Right atrium auricular region (tissue), 2 donors: ENCODE measurements at places on chromosomes 5 and 9. TPM values are rescaled to one million over a fixed set of nuclear protein-coding genes. Genes with fewer than 3 reads are reported as not detected.

DNA sequence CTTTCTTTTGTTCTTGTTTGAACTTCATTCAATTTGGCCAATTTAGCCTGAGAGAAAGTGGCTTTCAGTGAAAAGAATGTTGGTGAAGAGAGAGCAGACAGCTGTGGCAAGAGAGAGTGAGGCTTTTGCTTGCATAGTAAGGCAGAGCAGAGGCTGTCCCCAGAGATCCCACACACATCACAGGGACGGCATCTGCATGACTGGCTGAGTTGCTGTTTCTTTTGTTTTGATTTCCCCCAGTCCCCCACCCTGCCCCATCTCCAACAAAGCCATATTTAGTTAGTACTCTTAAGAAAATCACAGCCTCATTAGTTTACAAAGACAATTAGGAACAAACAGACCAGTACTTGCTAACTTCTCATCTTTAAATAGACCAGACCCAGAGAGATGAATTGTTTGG lies 363.9 kb upstream of the SEMA6A start:
- no peak for DNase-seq

The SNCB gene
- 0.67 TPM for total RNA-seq

DNA sequence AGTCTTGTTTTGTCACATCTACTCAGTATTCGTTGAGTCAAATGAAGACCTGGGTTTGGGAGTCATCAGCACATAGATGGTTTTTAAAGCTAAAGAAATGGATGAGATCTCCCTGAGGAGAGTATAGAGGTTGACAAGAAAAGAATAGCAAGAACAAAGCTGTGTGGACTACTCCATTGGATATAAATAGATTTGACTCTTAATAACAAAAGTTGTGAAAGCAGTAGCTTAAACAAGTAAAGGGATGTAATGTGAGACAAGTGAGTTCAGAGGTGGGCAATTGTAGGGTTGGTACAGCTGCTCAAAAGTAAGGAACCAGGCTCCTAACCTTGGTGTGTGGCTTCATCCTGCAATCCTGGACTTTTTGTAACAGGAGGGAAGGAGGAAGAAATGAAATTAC lies 49.3 kb downstream of the CSNK1G3 start:
- DNase-seq: no peak

DNA sequence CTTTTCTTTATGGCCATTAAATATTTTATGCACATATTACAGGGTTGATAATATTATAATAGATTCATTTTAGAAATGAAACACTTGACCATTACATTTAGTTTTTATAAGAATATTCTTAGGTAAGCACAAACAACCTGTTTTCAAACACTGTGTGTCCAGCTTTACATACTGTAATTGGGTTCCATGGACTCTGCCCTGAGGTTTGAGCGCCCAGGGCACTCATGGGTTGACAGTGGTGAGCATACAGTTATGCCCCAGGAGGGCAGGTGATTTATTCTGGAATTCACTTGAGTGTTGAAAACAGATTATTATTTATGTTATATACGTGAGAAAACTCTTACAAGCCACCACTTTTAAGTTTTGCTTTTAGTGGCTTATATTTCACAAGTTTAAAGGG lies 33.7 kb downstream of the TRIO start:
- DNase-seq: no peak

- no peak for DNase-seq
Measured at GRCh38 chr5:112772124-112772523, 34.4 kb downstream of the APC start.

GRCh38 chr5:10352430-10353240 lies 860 bp upstream of the MARCHF6 start:
- DNase-seq: no peak

DNA sequence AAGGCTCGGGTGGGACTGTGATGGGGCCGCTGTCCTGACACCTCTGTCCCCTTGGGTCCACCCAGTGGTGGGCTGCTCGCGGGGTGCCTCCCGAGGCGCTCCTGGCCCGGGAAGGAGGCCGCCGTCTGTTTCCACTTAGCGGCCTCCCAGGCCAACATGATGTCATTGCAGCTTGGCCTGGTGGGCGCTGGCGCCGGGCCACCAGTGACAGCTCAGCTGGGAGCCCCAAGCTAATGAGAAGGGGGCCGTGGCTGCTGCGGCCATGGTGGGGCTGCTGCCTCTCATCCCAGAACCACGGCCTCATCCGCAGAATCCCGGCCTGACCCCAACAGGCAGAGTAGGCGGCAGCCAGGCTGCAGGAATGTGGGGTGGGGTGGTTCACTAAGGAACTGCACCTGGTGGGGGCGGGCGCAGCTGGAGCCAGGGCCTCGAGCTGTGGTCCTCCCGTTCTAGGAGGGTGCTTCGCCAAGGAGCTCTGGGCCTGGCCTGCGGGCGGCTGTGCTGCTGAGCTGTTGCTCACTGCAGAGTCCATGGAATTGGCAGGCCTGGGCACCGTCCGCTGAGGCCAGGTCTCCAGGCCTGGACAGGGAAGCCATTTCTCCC lies 123.5 kb upstream of the COL5A1 start:
- DNase-seq: no peak
